ENCODE measurements at places on chromosomes 11 and 22.

- H3K4me1 ChIP-seq: no peaks in the 10 kb centered on the region
- H3K27me3 ChIP-seq: peaks cover 4% of the 10 kb centered on the region
- H3K4me3 ChIP-seq: no peak overlapping the region
- no peak for ATAC-seq
- no peaks in the 10 kb centered on the region for H3K36me3 ChIP-seq
- no peak overlapping the region for H3K27ac ChIP-seq
These were observed 7.7 kb upstream of the DGAT2 start for GRCh38 chr11:75760710-75761493.

- peak; percentile 11 for ATAC-seq
- no peaks in the 10 kb centered on the region for H3K36me3 ChIP-seq
These were observed 8.6 kb upstream of the C11orf96 start for GRCh38 chr11:43933608-43934551.

DNA sequence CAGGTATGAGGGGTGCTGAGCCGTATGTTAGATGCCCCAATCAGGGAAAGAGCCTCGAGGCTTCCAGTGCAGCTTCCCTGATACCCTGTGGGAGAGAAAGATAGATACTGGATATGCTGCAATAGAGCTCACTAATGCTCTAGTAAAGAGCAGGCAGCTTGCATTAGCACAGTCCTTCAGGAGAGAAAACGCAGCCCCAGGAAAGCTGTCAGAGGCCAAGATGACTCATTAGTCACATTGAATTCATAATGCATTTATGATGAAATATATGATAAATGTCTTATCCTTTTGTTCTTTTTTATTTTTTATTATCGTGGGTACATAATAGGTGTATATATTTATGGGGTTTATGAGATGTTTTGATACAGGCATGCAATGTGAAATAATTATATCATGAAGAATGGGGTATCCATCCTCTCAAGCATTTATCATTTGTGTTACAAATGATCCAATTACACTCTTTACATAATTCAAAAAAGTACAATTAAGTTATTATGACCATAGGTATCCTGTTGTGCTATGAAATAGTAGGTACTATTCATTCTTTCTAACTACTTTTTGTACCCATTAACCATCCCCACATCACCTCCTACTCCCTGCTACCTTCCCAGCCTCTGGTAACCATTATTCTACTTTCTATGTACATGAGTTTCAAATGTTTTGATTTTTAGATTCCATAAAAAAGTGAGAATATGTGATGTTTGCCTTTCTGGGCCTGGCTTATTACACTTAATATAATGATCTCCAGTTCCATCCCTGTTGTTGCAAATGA is 94.5 kb upstream of the TOP3B start:
- ATAC-seq: no peak
- H3K36me3 ChIP-seq: no peaks in the 10 kb centered on the region
- H3K4me3 ChIP-seq: no peak overlapping the region
- H3K27me3 ChIP-seq: peaks cover 42% of the 10 kb centered on the region
- H3K4me1 ChIP-seq: no peaks in the 10 kb centered on the region

- H3K36me3 ChIP-seq: no peaks in the 10 kb centered on the region
- no peak for ATAC-seq
- H3K27me3 ChIP-seq: no peaks in the 10 kb centered on the region
- no peak overlapping the region for H3K27ac ChIP-seq
- H3K4me3 ChIP-seq: no peak overlapping the region
These were observed 552.8 kb upstream of the CCDC179 start for GRCh38 chr11:23413057-23413456.

- H3K27me3 ChIP-seq: no peaks in the 10 kb centered on the region
- peaks cover 75% of the 10 kb centered on the region for H3K36me3 ChIP-seq
- ATAC-seq: no peak
- H3K4me1 ChIP-seq: no peaks in the 10 kb centered on the region
These were observed 42.3 kb downstream of the RNF141 start for GRCh38 chr11:10498426-10499250.

GRCh38 chr22:36765943-36766450 is 9.9 kb downstream of the IFT27 start:
- no peaks in the 10 kb centered on the region for H3K27me3 ChIP-seq
- H3K4me1 ChIP-seq: peaks cover 27% of the 10 kb centered on the region
- no peak for ATAC-seq

DNA sequence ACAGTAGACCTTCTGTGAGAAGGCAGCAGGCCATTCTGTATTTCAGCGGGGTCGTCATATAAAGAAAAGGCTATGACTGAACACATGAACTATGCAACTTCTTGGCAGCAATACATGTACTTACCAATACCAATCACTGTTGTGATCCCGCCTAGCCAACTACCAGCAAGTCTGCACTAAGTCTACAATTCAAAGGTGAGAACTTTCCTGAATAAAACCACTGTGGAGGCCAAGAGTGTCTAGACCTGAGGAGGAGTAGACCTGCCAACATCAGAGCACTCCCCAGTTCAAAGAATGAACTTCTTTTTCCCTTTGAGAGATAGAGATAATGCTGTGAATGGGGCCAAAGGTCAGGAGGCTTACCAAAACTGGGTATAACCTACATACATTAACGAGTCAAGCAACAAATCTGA is 108.2 kb downstream of the SIK3 start:
- no peaks in the 10 kb centered on the region for H3K27me3 ChIP-seq
- ATAC-seq: peak; percentile 41

- ATAC-seq: peak; percentile 86
- peaks cover 10% of the 10 kb centered on the region for H3K4me1 ChIP-seq
- H3K27ac ChIP-seq: no peak within 1 kb of the TSS
- H3K4me3 ChIP-seq: peak within 1 kb of the TSS; percentile 60
These were observed at the start of gene RTN4R for GRCh38 chr22:20268279-20269012. Gene RTN4R (minus strand): TSS chr22:20268318. CDS start chr22:20268092, 226 bp downstream.

- ATAC-seq: no peak
- peaks cover 9% of the 10 kb centered on the region for H3K4me1 ChIP-seq
- H3K4me3 ChIP-seq: no peak overlapping the region
- H3K36me3 ChIP-seq: no peaks in the 10 kb centered on the region
These were observed 4.7 kb upstream of the TTC36 start for GRCh38 chr11:118522571-118523072.

DNA sequence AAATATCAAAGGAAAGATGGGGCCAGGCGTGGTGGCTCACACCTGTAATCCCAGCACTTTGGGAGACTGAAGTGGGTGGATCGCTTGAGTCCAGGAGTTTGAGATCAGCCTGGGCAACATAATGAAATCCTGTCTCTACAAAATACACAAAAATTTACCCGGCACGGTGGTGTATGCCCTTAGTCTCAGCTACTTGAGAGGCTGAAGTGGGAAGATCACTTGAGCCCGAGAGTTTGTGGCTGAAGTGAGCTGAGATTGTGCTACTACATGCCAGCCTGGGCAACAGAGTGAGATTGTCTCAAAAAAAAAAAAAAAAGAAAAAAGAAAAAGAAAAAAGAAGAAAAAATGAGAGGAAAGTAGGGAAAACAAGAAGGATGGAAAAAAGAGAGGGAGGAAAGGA is 3.8 kb upstream of the TRIM6 start:
- no peak for ATAC-seq
- H3K27me3 ChIP-seq: no peaks in the 10 kb centered on the region
- H3K4me1 ChIP-seq: peaks cover 16% of the 10 kb centered on the region
- no peaks in the 10 kb centered on the region for H3K36me3 ChIP-seq

DNA sequence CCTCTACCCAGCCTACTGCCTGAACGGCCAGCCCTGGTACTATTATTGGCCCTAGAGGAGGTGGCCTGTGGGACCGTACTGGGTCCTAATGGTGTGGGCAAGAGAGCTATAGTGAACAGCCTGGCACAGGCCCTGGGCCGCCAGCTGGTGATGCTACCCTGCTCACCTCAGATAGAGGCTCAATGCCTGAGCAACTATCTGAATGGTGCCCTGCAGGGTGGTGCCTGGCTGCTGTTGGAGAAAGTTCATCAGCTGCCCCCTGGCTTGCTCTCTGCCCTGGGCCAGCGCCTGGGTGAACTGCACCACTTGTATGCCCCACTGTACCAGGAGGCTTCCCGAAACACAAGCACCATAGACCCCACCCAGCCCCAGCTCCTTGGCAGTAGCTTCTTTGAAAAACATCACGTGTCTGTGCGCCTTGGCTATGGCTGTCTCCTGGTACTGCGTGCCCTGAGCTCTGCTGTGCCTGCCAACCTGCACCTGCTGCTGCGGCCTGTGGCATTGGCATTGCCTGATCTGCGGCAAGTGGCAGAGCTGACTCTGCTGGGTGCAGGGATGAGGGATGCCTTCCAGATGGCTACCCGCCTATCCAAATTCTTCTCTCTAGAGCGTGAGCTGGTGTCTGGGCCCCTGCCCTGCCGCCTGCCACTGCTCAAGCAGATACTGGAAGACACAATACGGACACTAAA is 49.0 kb downstream of the DNHD1 start:
- H3K27ac ChIP-seq: no peak overlapping the region

DNA sequence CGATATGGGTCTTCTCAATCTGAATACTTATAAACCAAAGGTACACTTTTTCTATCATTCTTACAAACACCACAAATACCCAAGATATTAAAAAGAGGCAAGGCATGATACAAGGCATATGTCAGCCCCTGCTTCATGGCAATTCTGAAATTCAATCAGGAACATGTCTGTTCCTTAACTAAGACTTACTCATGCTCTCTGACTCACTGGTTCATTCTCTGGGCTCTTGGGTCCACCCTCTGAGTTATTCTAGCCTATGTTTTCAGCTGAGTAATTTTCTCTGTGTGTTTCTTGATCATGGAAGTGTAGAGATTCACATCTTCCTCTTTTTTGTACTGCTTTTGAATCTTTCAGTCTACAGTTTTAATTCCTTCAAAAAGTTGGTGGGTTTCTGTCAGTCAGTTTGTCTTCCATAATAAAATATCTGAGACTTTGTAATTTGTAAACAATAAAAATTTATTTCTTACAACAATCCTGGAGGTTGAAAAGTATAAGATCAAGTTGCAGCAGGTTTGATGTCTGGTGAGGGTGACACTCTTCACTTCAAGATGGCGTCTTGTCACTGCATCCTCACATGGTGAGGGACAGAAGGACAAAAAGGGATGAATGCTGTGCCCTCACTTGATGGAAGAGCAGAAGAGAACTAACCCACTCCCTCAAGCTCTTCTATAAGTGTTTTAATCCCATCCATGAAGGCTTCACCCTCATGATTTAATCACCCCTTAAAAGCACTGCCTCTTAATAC is 211.7 kb downstream of the FAM76B start:
- H3K27ac ChIP-seq: no peak overlapping the region
- H3K4me1 ChIP-seq: no peaks in the 10 kb centered on the region
- H3K27me3 ChIP-seq: no peaks in the 10 kb centered on the region
- H3K36me3 ChIP-seq: no peaks in the 10 kb centered on the region
- no peak overlapping the region for H3K4me3 ChIP-seq

DNA sequence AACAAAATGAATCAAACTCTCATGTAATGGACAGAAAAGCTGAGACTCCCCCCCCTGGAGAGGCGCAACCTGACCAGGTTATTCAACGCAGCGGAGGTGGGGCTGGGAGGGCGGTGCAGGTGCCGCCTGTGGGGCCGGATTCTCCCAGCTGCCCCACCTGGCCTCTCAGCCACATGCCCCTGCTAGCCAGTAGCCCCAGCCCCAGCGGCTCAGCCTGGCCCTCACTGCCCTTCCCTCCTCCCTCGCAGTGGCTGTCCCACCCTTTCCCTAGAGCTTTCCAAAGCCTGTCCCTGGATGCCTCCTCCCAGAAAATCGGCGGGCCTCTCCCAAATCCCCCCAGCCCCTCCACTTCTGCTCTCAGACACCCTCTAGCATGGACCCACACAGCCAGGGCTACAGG is 31.2 kb upstream of the RASD2 start:
- peak overlapping the region; percentile 79 for H3K27ac ChIP-seq
- no peak overlapping the region for H3K4me3 ChIP-seq
- no peaks in the 10 kb centered on the region for H3K36me3 ChIP-seq
- no peaks in the 10 kb centered on the region for H3K27me3 ChIP-seq

Data from gastroesophageal sphincter (tissue), 4 donors.